ENCODE measurements at places on chromosomes 1 and 21. TPM values are rescaled to one million over a fixed set of nuclear protein-coding genes. Genes with fewer than 3 reads are reported as not detected.
A peak's percentile ranks its signal among the peaks of the same experiment; 100 is the strongest.

DNA sequence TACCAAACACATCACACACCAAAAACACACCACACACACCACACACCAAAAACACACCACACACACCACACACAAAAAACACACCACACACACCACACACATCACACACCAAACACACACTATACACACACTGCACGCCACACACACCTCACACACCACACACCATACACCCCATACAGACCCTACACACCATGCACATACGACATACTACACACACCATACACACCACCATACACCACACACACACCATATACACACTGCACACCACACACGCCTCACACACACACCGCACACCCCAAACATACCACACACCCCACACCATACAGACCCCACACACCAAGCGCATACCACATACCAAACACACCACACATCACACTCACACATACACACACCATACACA lies 226.9 kb upstream of the PKN2 start:
- H3K4me3 ChIP-seq: no peak overlapping the region
- no peak overlapping the region for H3K27ac ChIP-seq
- no peaks in the 10 kb centered on the region for H3K4me1 ChIP-seq
- peaks cover 2% of the 10 kb centered on the region for H3K36me3 ChIP-seq
- H3K27me3 ChIP-seq: no peaks in the 10 kb centered on the region

DNA sequence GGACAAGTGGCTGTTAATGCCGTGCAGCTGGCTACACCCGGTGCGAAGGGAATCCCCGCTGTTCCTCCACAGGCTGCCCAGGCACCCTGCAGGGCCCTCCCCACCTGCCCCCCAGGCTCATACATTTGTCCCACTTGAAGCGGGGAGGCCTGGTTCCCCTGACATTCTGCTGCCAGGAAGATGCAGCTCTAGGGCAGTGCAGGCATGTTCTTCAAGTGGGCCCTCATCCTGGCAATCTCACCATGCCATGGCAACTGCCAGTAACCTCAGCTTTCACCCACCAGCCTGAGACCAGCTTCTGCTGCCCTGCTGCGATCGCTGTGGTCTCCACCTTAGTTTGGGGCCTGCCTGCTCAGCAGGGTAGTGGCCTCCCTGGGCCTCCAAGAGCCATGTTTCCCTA lies 151.9 kb upstream of the COL6A1 start:
- H3K4me1 ChIP-seq: no peaks in the 10 kb centered on the region
- peaks cover 14% of the 10 kb centered on the region for H3K27me3 ChIP-seq
- no peaks in the 10 kb centered on the region for H3K36me3 ChIP-seq
- no peak overlapping the region for H3K27ac ChIP-seq

DNA sequence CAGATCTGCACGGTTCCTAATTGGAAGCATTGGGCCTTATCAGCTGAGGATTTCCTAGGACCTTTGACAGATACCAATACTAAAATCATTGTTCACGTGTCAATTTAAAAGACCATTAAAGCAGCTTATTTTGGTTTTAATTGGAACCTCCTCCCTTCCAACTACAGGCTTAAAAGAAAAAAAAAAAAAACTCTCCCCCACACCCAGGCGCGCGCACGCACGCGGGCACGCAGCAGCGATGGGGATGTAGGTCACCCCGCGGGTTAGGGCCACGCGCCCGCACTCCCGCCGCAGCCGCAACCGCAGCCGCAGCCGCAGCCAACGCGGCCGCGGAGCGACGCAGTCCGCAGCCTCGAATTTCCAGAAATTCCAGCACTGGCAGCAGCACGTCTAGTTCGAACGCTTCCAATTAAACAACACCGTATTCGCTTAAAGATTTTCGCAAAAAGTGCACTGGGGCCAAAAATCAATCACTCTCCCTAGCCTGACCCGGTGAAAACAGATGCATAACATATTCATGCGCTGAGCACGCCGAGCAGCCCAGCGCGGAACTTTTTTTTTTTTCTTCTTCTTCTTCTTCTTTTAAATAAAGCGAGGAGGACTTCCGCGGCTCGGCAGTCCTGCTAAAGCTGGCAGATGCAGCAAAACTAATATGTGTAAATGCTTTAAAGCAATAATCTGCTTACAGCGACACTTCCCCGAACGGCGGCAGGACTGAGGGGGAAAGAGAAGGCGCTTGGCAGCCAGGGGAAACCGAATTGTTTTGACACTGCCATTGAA lies 13.3 kb upstream of the BARHL2 start:
- H3K27me3 ChIP-seq: peaks cover 74% of the 10 kb centered on the region
- DNase-seq: no peak
- H3K27ac ChIP-seq: no peak overlapping the region
- peaks cover 8% of the 10 kb centered on the region for H3K36me3 ChIP-seq
- peak overlapping the region; percentile 96 for H3K4me3 ChIP-seq

DNA sequence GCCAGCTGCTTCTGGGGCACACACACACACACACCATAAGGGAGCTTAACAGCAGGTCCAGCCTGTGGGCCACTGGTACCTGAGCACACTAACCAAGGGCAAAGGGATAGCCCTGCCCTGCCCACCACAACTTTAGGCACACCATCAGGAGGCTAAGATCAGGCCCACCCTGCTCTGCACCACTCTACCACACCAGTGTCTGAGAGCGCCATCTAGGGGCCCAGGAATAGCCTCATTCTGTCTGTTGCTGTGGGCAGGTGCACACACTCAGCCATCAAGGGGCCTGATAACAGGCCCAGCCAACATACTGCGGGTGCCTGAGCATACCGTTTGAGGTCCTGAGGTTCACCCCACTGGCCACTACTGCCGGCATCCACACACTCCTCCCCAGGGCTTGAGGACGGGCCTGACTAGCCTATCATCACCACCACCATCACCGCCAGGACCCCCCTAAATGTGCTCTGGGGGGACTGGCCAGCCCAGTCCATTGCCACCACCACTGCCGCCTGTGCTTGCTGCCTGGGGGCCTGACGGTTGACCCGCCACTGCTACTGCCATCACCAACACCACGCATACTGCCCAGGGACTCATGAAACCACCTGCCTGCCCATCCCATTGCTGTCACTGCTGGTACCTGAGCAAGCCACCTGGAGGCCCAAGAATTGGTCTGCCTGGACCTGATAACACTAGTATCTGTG lies 31.3 kb downstream of the NSL1 start:
- no peaks in the 10 kb centered on the region for H3K4me1 ChIP-seq
- H3K27me3 ChIP-seq: no peaks in the 10 kb centered on the region

CD2 gene
- total RNA-seq: not detected

GRCh38 chr1:25072461-25072860 lies 142.4 kb upstream of the RUNX3 start:
- no peaks in the 10 kb centered on the region for H3K36me3 ChIP-seq
- H3K4me3 ChIP-seq: no peak overlapping the region
- no peak overlapping the region for H3K27ac ChIP-seq
- no peak for DNase-seq
- peaks cover 35% of the 10 kb centered on the region for H3K27me3 ChIP-seq

DNA sequence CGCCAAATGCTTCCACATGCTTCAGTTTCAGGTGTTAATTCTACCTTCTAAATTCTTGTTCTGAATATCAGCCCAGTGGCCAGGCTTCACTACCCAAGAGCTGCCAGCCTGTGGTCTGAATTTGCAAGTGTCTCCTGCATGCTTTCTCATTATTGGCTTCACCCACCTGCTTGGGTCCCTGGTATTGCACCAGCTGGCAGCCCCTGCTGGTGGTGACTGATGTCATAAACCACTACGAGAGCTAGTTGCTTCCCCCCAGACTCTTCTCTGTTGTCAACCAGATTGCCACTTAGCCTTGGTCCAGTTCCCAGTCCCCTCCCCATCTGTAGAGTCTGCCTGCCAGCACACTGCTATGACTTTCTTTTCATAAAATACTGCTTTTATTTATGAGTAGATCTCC lies 197.7 kb upstream of the DUSP10 start:
- H3K4me1 ChIP-seq: peaks cover 21% of the 10 kb centered on the region
- H3K4me3 ChIP-seq: no peak overlapping the region
- H3K27me3 ChIP-seq: no peaks in the 10 kb centered on the region
- H3K36me3 ChIP-seq: no peaks in the 10 kb centered on the region
- no peak for DNase-seq

DNA sequence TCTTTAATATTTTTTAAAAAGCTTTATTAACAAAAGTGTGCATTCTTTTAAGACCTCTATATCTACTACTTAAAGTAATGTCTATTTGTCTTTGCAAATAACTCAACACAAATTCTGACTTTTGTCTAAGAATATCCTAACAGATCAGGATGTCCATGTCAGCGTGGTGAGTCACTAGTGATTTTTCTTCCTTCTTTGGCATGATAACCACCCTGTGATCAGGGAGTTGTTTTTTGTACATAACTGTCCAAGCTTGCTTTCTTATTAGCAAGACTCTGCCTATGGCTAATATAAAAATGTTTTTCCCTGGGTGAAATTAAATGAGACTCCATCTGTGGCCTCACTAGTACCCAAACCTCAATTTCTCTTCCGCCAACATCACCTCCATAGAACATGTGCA lies 688.9 kb upstream of the ADGRL2 start:
- no peak overlapping the region for H3K4me3 ChIP-seq
- no peak for DNase-seq
- H3K27me3 ChIP-seq: no peaks in the 10 kb centered on the region
- H3K27ac ChIP-seq: no peak overlapping the region

- H3K4me3 ChIP-seq: no peak overlapping the region
- H3K27me3 ChIP-seq: no peaks in the 10 kb centered on the region
- H3K27ac ChIP-seq: no peak overlapping the region
- peaks cover 3% of the 10 kb centered on the region for H3K4me1 ChIP-seq
Measured at GRCh38 chr1:61124696-61125095, 42.3 kb downstream of the NFIA start.

DNA sequence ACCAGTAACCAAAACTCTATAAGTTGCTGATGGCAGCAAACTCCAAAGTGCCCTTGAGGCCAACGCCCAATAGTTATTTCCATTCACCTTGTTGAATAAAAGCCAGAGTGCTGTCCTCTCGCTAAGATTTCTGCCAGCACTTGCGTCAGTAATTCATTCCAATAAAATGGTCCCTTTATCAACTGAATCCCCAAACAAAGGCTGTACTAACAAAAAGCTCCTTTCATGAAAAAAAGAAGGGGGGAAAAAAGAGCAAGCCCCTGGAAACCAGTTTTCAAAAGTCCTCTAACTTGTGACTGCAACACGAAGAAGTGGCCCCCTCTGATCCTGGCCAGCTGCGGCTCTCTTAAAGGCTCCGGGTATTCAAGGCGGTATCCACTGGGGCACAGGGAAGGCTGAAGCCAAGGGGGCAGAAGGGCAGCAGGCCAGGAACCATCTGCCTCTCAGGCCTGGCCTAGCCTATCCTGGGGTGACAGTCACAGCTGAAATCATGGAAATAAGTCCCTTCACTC lies 55.8 kb upstream of the ZNF326 start:
- H3K4me3 ChIP-seq: no peak overlapping the region
- no peak overlapping the region for H3K27ac ChIP-seq
- peaks cover 5% of the 10 kb centered on the region for H3K36me3 ChIP-seq
- H3K4me1 ChIP-seq: no peaks in the 10 kb centered on the region
- DNase-seq: no peak

DNA sequence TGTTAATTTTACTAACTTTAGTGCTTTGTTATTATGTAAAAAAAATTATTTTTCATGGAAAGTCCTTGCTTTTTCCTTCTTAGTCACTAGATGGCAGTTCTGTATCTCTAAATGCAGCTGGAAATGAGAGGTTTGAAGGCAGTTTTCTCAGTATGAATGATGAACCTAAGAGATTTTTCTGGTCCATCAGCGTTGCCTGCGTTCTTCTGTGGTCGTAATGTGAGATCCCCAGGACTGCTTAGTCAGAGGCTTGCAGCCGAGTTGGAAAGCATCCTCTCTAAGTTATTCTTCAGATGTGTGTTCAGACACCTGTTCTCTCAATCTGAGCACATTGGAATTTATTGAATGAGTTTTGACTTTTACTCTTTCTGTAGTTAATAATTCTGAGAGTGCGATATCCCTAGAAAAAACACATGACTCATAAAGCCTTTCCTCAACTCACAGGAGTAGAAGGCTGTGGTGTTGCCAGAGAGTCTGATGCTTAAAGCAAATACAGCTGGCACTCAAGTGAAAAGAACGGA lies 99.3 kb downstream of the FMN2 start:
- H3K4me1 ChIP-seq: peaks cover 9% of the 10 kb centered on the region
- peak; percentile 54 for DNase-seq
- no peak overlapping the region for H3K4me3 ChIP-seq
- H3K27ac ChIP-seq: no peak overlapping the region
- peaks cover 10% of the 10 kb centered on the region for H3K27me3 ChIP-seq
- H3K36me3 ChIP-seq: no peaks in the 10 kb centered on the region

GRCh38 chr1:47824716-47825115 lies 172.5 kb downstream of the TRABD2B start:
- no peaks in the 10 kb centered on the region for H3K36me3 ChIP-seq
- no peak for DNase-seq
- H3K27me3 ChIP-seq: peaks cover 9% of the 10 kb centered on the region
- no peak overlapping the region for H3K27ac ChIP-seq

- peaks cover 46% of the 10 kb centered on the region for H3K27me3 ChIP-seq
- H3K36me3 ChIP-seq: no peaks in the 10 kb centered on the region
- H3K4me3 ChIP-seq: no peak overlapping the region
- H3K27ac ChIP-seq: no peak overlapping the region
- no peaks in the 10 kb centered on the region for H3K4me1 ChIP-seq
Measured at GRCh38 chr1:201421041-201421440, 489 bp downstream of the TNNI1 start.

DNAJB4 gene
- total RNA-seq: 23.0 TPM

- peaks cover 8% of the 10 kb centered on the region for H3K4me1 ChIP-seq
- no peaks in the 10 kb centered on the region for H3K27me3 ChIP-seq
- H3K4me3 ChIP-seq: no peak overlapping the region
- no peak for DNase-seq
- no peaks in the 10 kb centered on the region for H3K36me3 ChIP-seq
Measured at GRCh38 chr1:235943581-235944114, 76.9 kb upstream of the LYST start.

PRKACB gene
- total RNA-seq: 28.5 TPM

TMPRSS2 gene
- total RNA-seq: 13.1 TPM

GRCh38 chr1:30257742-30258380 lies 465.5 kb downstream of the MATN1 start:
- no peak for DNase-seq
- no peaks in the 10 kb centered on the region for H3K4me1 ChIP-seq
- H3K27ac ChIP-seq: no peak overlapping the region
- no peaks in the 10 kb centered on the region for H3K36me3 ChIP-seq

SLC25A34 gene
- 0.68 TPM for total RNA-seq

AMY2B gene
- 9.4 TPM for total RNA-seq

- no peak overlapping the region for H3K4me3 ChIP-seq
- no peak overlapping the region for H3K27ac ChIP-seq
- no peak for DNase-seq
- H3K4me1 ChIP-seq: peaks cover 9% of the 10 kb centered on the region
Measured at GRCh38 chr1:56459260-56459659, 120.1 kb downstream of the PLPP3 start.

CCDC181 gene
- total RNA-seq: 0.71 TPM

AIM2 gene
- total RNA-seq: not detected
